ENCODE measurements at places on chromosomes 2 and 18.
A peak's percentile ranks its signal among the peaks of the same experiment; 100 is the strongest.

DNA sequence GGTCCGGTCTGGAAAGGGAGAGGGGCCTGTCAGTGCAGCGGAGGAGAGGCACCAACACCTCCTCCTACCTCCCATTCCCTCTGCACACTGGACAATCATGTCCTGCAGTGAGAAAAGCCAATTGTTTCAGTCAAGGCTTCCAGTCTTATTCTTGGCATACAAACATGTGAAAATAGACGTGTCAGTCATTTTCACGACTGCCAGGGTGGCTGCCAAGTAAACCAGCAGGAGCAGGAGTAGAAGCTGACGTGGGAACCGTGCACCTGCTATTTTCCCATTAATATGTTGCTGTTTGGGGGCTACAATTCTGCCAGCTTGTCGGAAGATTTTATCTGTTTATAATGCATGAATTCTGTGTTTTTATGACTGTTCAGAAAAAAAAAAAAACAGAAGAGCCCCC lies 202.3 kb downstream of the SPP2 start:
- DNase-seq: no peak

DNA sequence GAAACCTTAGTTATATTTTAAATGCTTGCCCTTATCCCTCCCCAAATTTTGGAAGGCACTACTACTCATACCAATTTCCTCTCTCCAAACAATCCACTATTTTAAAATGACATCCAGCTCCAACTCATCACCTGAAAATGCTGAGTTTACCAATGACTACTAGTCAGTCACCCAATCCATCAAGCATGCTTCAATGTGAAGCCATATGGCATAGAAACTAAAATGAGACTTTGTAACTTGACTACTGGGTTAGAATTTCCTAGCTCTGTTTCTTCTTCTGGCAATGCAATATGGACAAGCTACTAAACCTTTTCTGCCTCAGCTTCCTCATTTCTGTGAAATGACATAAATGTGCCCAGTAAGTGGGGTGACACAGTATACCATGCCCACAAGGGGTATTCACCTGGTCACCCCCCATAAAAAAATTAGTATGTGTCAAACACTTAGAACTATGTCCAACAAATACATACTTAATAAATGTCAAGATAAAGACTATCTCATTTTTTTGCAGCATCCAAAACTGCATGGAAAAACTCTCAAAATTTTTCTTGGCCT lies 10.0 kb upstream of the STPG4 start:
- DNase-seq: no peak

GRCh38 chr2:219228041-219228910 lies 1.2 kb downstream of the ATG9A start:
- no peak for DNase-seq

GRCh38 chr2:40363631-40364030 lies 88.3 kb downstream of the SLC8A1 start:
- no peak for DNase-seq

- DNase-seq: no peak
Observed at GRCh38 chr2:118055512-118056164, 32.6 kb upstream of the INSIG2 start.

GRCh38 chr18:46915800-46916550 lies 1.3 kb downstream of the PIAS2 start:
- DNase-seq: no peak

DNA sequence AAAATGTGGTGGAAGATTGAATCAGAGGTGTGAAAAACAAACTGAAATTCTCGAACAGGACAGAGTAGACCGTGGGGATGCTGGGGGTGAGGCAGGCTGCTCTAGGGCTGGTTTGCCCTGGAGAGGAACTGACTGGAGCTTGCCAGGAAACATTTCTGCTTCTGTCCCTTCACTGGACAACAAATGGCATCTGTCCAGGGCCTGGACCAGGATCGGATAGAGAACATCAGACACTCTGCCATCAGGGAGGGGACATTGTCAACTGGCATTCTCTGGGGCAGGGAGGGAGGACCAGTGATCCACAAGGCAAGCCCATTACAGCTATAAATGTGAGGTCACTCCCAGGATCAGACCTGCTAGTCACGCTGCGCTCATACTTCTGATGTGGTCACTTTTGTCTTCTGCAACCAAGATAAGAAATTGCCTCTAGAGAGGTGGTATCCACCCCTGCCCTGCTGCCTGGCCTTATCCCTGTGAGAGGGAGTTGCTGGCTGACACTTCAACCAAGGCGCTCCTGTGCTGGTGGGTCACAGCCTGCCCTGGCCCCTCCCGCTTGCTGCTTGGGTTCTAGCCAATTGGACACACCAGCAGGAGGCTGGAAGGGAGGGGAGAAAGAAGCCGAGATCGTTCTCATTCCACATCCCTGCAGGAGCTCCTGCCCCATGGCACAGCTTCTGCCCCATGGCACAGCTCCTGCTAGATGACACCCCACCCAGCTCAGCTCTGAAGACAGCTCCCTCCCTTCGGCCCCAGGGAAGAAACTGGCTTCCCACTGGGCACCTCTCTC lies 8.7 kb downstream of the NPPC start:
- DNase-seq: no peak

GRCh38 chr2:235230821-235231601 lies 262.8 kb upstream of the AGAP1 start:
- DNase-seq: no peak

- DNase-seq: peak; percentile 68
Observed at GRCh38 chr18:77101410-77102258, 30.9 kb downstream of the MBP start.

- no peak for DNase-seq
Observed at GRCh38 chr18:56748698-56749268, 97.6 kb downstream of the WDR7 start.

GRCh38 chr2:95023222-95023597 lies 2.3 kb upstream of the MAL start:
- no peak for DNase-seq

GRCh38 chr2:102473020-102473419 lies at the start of gene SLC9A4:
Gene SLC9A4 (plus strand): TSS chr2:102473226. CDS start chr2:102473760, 534 bp downstream.
- no peak for DNase-seq

GRCh38 chr2:70816726-70817125 lies 3.7 kb downstream of the CLEC4F start:
- DNase-seq: no peak

- DNase-seq: peak; percentile 55
Observed at GRCh38 chr2:196601430-196602306, 37.8 kb upstream of the CCDC150 start.

DNA sequence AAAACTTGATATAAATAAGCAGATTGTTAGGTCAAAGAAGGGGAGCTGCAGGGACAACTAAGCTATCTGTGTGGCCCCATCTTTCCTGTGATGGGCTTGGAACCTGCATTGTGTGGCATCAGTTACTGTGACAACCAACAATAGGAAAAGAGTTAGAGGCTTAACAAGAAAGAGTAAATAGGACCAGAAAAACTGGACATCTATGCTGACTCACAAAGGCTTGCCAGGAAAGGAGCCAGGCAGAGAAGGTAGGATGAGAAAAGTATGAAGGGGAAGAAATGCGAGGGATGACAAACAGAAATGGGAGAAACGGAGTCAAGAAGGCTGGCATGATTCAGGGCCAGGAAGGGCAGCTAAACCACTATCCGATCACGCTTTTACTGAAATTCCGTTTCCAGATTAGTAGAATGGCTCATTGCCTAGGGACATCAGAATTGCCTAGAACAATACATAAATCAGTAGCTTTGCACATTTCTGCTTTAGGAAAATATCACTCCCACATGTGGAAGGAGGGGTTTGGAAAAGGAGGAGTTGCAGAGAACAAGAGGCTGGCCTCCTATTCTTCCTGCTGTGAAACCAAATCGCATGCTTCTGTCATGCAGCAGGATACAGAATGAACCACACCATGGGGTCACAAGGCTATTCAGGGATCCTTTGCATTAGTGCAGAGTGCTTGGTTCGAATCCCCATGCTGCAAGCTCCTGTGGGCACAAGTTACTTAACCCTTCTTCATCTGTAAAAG lies 7.3 kb downstream of the PLA2R1 start:
- no peak for DNase-seq

- DNase-seq: no peak
Observed at GRCh38 chr18:42931491-42931890, 184.0 kb downstream of the RIT2 start.

GRCh38 chr2:66437691-66438497 lies 3.0 kb downstream of the MEIS1 start:
- DNase-seq: peak; percentile 43

DNA sequence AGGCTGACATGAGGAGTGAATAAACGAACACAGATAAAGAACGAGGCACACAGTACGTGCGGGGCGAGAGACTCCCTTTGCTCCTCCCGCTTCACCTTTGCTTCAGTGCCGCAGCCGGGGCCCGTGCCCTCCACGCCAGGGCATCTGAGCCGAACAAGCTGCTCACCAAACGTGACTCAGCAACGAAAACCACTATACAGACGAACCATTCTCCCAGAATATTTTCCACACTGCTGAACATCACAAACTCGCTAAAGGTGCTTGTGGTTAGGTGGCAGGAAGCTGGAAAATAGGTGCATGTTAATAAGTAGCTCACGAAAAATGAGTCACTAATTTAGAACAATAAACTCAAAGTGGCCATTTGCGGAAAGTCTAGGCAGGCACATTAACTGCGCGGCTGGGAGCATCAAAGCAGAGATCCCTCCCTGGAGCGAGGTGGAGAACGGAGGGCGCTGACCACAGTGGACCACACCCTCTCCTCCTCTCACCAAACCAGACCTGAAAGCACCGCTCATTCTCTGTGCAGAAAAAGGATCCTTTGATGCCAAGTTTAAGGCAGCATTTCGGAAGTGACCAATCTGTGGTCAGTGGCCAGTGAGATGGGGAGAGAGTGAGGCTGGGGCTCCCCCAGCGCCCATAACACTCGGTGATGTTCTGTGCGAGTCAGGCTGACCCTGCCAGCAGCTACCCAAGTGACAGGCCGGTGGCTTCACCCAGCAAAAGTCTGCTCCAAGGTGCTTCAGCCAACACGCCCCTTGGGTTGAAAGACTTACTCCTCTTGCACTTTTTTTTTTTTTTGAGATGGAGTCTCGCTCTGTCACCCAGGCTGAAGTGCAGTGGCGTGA lies 153.2 kb downstream of the HDAC4 start:
- DNase-seq: no peak

GRCh38 chr2:221553333-221553732 lies 18.8 kb downstream of the EPHA4 start:
- no peak for DNase-seq

GRCh38 chr2:10661846-10662245 lies 27.9 kb downstream of the NOL10 start:
- no peak for DNase-seq

DNA sequence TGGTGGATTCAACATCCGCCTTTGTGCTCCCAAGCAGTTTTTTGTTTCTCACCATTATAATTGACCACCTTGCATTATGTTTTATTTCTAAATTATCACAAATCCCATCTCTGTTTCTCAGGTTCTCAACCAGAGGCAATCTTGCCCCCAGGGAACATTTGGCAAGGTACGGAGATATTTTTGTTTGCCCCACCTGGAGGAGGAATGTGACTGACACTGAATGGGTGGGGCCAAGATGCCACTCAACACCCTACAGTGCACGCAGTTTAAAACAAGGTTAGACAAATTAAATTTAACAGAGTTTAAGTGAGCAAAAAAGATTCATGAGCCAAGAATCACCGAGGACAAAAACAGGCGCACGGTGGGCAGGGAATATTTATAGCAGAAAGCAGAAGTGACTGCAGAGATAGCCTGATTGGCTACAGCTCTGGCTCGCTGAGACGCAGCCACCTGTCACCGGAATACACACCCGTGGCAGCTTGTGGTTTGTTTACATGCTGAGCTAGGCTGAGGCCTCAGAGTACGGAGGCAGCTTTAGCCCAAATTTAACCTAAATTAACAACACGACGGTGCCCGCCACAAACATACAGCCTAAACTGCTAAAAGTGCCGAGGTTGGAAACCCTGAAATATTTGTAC lies 150.0 kb upstream of the ALKAL2 start:
- peak; percentile 57 for DNase-seq

GRCh38 chr2:219736209-219736608 lies 108.8 kb downstream of the SLC4A3 start:
- peak; percentile 67 for DNase-seq

DNA sequence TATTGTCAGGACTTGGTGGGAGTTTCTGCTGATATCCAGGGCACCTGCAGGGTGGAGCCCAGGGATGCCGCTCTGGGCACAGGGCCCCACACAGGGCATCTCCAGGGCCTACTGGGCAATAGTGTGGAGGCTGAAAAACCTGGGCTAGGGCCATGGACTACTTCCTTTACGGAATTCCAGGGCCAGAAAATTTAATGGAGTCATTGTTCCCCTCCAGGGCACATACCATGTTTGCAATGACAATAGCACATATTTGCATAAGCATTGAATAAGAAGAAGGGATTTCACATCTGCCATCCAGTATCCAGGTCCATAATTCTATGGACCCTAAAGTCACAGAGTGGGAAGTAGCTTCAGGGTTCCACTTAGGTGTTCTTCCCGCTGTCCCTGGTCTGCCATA lies 103.8 kb upstream of the TPO start:
- no peak for DNase-seq

GRCh38 chr18:31649978-31650719 lies 34.2 kb downstream of the B4GALT6 start:
- DNase-seq: no peak

DNA sequence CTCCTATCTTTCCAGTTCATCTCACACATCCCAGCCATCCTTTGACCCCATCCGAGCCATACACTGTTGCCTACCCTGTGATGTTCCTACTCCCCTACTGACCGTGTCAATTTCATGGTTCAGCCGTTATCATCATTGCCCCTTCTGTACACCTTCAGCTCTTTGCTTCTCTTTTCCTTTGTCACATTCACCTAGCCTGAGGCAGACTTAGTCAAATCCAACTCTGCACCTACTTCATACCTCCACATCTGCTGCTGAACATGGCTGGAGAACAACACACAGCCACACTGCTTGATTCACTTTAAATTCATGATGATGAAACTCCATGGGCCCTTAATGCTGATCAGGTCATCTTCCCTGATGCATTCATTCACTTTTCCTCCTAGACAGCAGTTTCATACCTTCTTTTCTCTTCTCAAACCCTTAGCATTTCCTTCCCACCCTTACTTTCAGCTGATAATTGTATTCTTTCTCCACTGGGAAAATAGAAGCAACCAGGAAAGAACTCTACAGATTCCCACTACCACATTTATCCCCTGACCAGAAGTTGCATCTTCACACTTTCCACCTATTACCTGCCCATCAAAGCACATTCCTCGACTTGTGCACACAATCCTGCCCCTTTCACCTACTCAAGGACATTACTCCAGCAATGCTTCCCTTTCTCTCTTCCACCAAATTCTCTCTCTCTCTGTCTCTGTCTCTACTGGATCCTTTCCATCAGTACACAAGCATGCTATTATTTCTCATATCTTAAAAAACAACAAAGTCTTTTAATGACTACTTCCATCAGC lies 59.6 kb downstream of the PKDCC start:
- DNase-seq: no peak

GRCh38 chr2:219278655-219279150 lies 463 bp upstream of the DNAJB2 start:
- no peak for DNase-seq

GRCh38 chr2:213238753-213239495 lies 45.3 kb upstream of the SPAG16 start:
- DNase-seq: no peak

GRCh38 chr2:196244966-196245365 lies 73.6 kb upstream of the STK17B start:
- no peak for DNase-seq

Measured in femur (tissue), 1 donor.